Activated CD4-positive, alpha-beta T cell treated with anti-CD3 and anti-CD28 coated beads, Interleukin-2, Interleukin-4, amounts not matched to agents 100 ng/mL and 50 ng/mL, durations not matched to agents 16 hours and 8 hours (primary cell): ENCODE measurements at places on chromosomes 5 and 9.

GRCh38 chr5:169450464-169450863, 133.1 kb upstream of the SPDL1 start:
- DNase-seq: no peak

DNA sequence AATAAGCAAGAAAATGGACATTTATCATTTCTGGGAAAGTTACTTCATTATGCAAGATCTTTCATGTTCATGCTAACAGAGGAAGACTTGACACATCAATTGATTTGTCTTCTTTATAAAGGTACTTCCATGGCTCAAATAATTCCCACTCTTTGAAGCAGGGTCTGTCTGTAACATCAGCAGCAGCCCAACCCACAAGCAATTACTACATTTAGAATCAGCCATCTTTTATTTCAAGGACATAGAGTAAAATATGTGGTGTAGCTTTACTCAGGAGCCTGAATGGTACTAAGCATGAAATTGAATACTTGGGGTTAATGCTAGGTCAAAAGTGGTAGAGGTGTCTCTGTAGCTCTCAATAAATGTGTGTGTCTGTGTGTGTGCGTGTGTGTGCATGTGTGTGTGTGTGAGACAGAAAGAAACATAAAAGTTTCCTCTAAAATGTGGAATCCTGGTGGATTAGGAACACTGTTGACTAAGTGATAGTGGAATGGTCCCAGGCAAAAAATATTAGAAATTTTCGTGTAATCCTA, 581.1 kb downstream of the CAAP1 start:
- no peak for DNase-seq

DNA sequence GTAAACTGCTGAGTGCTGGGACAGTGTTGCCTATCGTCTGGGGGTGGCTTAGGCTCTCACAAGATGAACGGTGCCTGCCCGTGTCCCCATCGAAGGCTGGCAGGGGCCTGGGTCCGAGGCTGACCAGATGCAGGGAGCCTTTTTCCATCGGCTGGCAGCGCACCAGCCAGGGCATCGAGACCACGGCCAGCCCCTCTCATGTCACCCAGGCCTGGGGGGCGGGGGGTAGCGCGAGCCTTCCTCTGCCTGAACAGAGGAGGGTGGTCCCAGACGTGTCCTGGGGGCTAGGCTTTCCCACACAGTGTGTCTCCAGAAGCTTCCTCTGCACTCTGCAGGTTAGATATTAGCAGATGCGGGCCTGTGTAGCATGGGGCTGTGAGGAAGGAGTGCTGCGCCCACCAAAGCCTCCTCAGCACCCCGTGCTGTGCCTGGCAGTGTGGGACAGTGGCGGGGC, 17.3 kb downstream of the FGD3 start:
- no peak for DNase-seq

DNA sequence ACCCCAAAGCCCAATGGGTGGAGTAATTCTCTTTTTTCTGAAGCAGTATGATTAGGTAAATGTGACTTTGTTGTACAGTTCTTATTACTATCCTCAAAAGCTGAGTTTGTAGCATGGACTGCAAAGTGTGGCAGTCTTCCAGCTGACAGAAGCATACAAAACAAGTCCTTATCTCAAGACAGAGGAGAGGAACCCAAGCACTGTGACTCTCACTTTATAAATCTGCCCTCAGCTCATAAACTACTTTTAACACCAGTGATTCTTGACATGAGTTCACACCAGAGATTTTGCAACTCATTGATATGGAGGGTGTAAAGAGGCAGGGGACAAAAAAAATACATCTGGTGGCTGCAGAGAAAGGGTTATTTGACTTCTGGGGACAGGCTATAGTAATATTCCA, 251.6 kb downstream of the NTRK2 start:
- DNase-seq: no peak

DNA sequence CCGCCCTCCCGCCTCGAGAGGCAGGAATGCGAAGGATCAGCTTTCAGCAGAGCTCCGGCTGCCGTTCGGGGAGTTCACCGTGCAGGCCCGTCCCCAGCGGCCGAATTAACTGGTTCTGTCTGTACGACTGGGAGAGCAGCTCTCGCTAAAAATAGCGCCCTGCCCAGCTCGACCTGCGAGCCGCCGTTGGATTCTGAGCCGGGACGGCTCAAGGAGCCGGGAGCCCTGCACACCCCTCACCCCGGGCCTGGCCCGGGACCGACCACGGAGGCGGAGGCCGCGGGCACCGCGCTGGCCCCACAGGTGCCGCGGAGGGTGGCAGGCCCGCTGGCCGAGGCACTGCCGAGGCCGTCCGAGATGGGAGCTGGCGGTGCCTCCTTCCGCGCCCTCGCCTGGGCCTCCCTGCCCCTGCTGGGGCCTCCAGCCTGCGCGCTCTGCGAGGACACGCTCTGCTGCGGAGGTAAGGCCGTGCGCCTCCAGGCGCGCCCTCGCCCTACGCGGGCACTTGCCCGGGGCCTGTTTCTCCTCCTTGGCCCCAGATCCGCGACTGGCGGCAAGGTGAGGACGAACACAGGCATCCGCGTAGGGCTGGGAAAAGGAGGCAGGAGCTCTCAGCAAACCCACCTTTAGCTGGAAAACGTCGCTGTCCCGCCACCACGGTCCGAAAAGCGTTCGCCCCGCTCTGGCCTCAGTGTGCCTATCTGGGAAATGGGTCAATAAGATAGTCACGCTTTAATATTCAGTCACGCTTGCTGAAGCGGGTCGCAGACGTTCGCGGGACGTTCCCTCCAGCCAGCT, 53.1 kb upstream of the DAB2IP start:
- DNase-seq: no peak

DNA sequence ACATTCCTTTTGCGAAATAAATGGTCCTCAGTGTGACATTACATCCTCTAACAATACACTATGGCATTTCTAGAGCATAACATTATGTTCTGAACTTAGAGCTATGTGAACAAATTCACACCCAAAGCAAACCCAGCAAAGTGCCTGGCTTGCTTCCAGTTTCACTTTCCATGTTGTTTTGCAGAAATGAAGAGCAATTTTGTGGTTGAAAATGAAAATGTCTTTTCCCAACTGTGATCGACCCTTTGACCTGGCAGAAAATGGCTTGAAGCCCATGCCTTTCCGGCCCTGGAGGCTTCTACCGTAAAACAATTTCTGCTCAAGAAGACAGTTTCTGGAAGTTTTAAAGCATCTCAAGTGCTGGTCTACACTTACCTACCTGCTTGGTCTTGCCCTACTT, 344.7 kb upstream of the RGMB start:
- no peak for DNase-seq

- no peak for DNase-seq
Observed at GRCh38 chr5:35920890-35921289, 17.5 kb downstream of the CAPSL start.

- DNase-seq: no peak
Observed at GRCh38 chr9:113574441-113575262, 111.1 kb downstream of the RGS3 start.

GRCh38 chr9:87125819-87126218, 178.5 kb upstream of the GAS1 start:
- DNase-seq: no peak

DNA sequence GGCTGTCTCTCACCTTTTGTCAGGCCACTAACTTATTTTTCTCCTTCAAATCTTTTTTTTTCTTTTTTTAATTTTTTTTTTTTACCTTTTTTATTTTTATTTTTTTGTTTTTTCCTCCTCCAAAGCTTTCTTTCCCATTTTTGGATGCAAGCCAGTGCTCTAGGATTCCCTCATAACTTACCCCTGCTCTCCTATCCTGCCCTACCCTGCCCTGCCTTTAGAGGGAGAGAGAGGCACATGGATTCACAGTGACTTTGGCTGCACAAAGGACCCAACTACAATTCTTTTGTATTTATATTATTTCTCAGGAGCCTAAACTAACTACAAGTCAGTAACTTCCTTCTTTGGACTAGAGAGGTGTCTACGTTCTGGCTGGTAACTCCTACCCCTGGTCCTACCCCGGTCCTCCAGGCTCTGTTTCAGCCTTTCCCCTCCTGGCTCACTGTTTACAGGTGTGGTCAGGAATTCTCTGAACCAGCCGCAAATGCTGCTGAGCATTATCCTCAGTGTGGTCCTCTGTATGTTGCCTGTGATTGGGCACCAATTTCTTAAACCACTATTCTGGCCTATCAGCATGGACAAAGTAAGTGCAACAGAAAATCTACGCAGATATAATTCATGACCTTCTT, 8.4 kb upstream of the RUSC2 start:
- peak; percentile 31 for DNase-seq

GRCh38 chr5:10861423-10861790, 100.4 kb upstream of the DAP start:
- no peak for DNase-seq

DNA sequence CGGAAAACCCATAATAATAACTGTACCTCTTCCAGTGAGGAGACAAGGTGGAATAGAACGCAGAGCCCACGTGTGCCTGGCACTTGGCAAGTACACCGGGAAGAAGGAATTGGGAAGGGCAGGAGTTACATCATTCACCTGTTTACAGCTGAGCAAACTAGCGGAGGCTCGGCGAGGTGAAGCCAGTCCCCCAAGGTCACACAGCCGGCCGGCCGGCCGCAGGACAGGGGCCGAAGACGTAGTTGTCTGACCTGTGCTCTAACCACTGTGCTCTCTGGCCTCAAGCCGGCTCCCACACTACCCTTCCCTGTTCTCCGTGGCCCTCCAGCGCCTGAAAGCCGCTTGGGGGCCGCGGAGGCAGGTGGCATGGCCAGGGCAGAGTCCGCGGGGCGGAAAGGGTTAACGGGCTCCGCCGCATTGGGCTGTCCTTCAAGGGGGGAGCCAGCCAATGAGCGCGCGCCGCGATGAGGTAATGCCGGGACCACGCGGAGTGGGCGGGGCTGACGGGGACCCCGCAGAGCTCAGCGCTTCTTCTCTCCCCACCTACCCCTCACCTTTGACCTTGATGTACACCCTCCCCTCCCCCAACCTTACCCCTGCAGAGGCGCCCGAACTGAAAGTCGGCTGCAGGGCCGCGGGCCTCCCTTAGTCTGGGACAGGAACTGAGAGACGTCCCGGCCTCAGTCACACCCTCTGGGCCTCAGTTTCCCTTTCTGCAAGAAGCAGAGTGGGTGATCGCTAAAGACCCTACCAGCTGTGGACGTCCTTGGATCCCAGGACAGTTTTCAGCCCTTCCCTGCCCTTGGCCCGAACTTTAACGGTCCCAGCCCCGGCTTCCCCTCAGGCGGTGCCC, 125.1 kb downstream of the C9orf50 start:
- DNase-seq: peak; percentile 83

GRCh38 chr5:145801195-145801594, 33.9 kb downstream of the PRELID2 start:
- DNase-seq: no peak

GRCh38 chr5:113678924-113679575, 165.6 kb downstream of the YTHDC2 start:
- peak; percentile 50 for DNase-seq

GRCh38 chr5:123814801-123815470, 303.0 kb downstream of the CSNK1G3 start:
- DNase-seq: no peak

DNA sequence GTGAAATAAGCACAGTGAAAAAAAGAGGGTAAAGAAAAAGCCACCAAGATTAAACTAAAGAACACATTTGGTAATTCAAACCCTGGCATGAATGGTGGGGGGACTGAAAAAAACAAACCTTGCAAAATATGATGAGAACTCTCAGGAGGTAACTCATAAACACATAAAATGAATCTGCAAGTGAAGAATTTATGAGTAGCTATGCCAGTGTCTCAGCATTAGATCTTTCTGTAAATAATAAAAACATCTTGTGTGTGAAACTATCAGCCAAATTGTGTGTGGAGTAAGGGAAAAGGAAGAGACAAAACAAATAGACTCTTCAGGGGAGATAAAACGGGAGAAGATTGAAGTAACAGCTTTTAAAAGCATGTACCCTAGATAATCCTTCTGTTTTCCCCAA, 129.6 kb upstream of the SPEF2 start:
- no peak for DNase-seq
